D721Med (cell line): ENCODE measurements at places on chromosomes 16 and 17.

- DNase-seq, result no peak
These were observed 29.3 kb upstream of the KDM8 start for GRCh38 chr16:27174007-27174406.

DNA sequence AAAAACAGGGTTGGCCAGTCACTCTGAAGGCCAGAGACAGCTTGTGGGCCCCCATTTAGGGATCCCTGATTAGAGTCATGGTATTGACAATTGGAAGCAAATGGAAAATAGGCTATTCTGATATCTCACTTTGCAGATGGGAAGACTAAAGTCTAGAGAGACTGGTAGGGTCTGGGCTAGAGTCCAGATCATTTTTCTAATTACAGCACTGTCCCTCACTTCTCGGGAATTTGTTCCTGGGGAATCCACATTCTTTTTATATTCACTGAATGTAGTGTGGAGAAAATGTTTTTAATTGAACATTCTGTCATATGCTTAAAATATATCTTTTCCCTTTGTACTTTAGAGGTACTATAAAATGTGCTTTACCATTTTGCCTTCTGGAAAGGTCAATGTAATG lies 1.1 kb downstream of the KATNIP start:
- DNase-seq, result no peak

DNA sequence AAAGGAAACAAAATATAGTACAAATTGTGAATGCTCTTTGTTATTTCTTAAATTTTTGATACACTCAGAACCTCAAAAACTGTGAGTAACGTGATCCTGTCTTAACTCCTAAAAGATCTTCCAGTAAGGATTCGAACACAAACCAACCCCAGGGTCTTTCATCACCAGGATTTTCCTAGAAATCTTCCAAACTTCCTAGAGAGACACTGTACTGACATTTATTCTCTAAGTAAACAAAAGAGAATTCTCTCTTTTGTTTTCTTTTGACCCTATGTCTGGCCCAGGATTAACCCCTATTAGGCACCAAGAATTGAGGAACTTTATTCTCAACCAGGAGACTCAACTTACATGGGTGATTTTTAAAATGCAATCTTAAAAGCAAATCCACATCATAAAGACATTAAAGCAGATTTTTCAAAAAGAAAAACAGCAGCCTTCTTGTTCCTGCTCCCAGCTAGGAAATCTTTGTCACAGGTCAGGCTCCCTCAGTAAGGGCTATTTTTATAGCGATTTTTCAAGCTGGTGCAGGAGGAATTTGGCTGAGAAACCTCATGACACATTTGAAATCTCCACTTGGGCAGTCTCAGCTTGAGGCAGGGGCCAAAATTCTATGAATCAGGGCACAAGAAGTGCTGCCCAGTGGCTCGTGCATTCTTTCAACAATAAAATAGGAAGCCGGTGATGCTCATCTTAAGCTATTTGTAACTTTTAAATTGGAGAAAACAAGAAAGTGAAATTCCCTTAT lies 6.2 kb upstream of the SMG1 start:
- DNase-seq, result no peak

DNA sequence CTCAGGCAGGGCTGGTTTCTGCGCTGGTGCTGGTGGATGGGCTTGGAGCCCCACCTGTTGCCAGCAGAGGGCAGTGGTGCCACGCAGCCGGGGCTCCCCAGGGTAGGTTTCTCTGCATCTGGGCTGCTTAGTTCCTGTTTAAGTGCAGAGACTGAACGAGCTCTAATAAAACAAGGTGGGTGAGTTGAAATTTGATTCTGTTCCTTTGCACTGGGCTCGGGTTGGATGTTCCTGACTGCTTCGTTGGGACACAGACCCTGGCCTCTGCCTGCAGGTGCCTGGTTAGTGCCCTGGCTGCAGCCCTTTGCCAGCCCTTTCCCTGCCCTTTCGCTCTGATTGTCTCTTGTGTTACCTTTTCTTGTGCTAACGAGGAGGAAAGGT lies 30.0 kb downstream of the TBCD start:
- peak; percentile 92 for DNase-seq

GRCh38 chr16:87550495-87550961 lies 51.8 kb upstream of the JPH3 start:
- peak; percentile 44 for DNase-seq

DNA sequence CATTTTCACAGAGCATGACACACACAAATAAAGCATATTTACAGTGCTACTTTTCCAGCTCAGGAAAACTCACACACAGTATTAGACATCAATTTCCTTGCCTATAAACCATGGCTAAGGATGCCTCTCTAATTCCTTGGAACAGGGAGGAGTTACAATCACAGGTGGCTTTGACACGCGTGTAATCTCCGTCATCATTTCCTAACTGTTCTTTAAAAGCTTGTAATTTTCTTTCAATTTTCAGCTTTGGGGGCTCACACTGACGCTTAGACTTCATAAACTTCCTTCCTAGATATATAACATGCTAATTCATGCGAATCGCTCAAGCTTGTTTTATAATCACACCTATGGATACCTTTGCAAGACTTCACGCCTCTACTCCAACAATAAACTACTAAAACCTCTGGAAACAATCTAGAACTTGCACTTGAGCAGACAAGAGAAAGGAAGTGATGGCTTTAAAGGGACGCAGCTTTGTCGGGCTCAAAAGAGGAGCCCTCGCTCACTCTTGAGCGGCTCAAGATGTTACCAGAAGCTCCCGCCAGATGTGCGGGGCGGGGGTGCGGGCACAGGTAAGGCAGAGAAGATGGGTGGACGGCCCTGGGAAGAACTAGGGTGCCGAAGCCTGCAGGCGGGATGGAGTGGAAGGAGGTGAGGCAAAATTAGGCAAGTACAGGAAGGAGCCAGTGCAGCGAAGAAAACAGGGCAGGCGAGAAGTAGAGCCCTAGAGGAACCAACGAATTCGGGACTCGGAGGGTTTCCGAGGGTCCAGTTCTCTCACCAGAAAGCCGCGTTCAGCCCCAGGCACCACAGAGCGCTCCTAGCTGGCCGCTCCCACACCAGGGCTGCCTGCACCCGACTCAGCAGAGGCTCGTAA lies 631 bp downstream of the RETREG3 start:
- no peak for DNase-seq

DNA sequence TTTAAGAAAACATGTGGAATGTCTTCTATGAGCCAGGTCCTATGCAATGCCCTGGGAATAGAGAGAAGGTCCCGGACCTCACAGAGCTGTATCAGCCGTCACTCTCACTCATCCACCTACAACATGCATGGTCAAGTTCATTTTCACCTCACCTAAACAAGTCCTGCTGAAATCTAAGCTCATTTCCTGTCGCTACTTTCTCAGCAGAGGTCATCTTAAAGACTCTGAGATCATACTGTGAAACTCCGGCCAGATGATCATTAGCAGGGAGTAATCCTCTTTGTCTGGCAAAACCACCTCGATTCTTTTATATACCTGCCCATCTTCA lies 66.2 kb upstream of the LYRM9 start:
- peak; percentile 57 for DNase-seq
